ENCODE measurements at places on chromosomes 3 and 15. TPM values are rescaled to one million over a fixed set of nuclear protein-coding genes. Genes with fewer than 3 reads are reported as not detected.

DNA sequence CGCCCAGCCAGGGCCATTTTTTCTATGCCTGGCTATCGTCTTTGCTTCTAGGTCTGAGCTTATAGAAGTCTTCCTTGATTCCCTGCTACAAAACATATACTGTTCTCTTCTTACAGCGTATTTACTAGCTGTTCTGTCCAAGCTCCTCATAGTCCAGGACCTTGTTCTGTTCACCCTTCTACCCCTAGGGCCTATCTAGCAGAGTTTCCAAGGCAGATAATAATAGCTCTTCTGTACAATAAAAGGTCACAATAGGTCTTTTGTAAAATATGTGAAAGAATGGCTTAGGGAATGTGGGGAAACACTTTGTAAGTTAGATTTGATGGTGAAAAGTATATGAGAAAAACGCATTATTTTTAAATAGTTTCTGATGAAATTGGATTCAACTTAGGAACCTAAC is 158.2 kb downstream of the P3H2 start:
- no peak for DNase-seq

Gene GABRB3
- polyA plus RNA-seq = 0.10 TPM

Gene HMCES
- polyA plus RNA-seq = 29.0 TPM

Gene SKIL
- 5.1 TPM for polyA plus RNA-seq

Gene CLRN1
- not detected for polyA plus RNA-seq

Gene B3GALNT1
- 0.32 TPM for polyA plus RNA-seq
